ENCODE measurements at places on chromosomes 6 and 20. TPM values are rescaled to one million over a fixed set of nuclear protein-coding genes. Genes with fewer than 3 reads are reported as not detected.

TCP1 gene
- 348 TPM for total RNA-seq

DNA sequence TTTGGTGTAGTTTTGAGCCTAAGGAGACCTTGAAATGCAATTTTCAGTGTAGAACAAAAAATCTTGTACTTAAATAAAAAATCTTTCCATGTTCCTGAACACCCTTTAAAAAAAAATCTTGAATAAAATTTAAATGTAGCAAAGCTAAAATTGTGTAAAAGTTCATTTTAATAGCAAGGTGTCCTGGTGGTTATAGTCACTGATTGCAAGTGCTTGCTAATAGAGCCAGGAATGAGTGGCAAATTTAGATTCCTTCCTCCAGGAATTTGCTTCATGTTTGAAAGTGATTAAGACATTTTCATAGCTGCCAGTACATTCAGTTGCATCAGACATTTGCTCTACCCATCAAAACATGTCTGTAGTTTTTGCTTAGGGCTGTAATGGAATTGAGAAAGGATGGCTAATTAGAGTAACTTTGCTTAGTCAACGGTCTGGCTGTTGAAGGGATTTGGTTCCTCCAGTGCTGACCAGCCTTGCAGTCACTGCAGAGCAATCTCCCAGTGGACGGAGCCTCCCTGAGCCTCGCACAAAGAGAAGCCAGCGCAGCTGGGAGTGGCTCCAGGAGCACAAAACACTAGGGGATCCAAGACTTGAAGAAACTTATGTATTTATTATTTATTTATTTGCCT lies 36.5 kb downstream of the AKAP12 start:
- H3K27ac ChIP-seq: no peak overlapping the region
- no peaks in the 10 kb centered on the region for H3K36me3 ChIP-seq
- no peak overlapping the region for H3K4me3 ChIP-seq
- no peaks in the 10 kb centered on the region for H3K4me1 ChIP-seq

WFDC10A gene
- total RNA-seq: not detected

DNA sequence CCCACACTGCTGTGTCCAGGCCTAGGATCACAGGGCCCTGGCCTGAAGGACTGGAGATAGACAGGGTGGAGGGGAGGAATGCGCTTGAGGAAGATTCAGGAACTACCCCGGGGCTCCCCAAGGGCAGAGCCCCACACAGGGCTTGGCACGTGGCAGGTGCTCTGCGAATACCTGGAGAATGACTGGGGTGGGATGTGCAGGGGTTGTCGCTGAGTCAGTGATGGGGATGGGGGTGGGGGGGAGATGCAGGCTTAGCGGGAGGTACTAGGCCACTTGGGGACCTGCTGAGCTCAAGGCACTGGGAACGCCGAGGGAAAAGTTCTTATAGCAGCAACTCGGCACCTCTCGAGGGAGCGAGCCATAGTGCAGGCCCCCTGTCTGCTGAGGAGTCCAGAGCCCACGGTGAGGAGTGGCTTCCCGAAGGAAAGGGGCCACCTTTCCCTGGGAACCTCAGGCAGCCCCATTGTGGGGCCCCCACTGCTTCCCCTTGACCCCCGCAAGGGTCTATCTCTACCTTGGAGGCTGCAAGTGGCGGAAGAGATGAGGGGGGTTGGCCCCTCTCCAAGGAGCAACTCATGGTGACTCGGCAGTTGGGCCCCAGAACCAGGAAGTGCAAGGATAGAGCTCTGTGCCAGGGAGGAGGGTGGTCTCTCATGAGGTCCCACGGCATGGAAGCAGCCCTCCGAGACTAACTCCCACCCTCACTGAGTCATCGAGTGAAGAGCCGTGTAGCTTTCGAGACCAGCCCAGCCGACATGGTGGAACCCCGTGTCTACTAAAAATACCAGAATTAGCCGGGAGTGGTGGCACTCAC lies 33.1 kb downstream of the SRC start:
- no peaks in the 10 kb centered on the region for H3K36me3 ChIP-seq
- H3K4me3 ChIP-seq: no peak overlapping the region
- no peak for DNase-seq
- peaks cover 6% of the 10 kb centered on the region for H3K4me1 ChIP-seq

DLGAP4 gene
- 61.8 TPM for total RNA-seq

- H3K27me3 ChIP-seq: peaks cover 15% of the 10 kb centered on the region
- H3K27ac ChIP-seq: no peak overlapping the region
- H3K4me3 ChIP-seq: no peak overlapping the region
- H3K4me1 ChIP-seq: peaks cover 4% of the 10 kb centered on the region
Measured at GRCh38 chr20:34713194-34713943, 9.2 kb downstream of the TP53INP2 start.

- no peak for DNase-seq
- no peak overlapping the region for H3K27ac ChIP-seq
- no peaks in the 10 kb centered on the region for H3K4me1 ChIP-seq
- no peaks in the 10 kb centered on the region for H3K36me3 ChIP-seq
Measured at GRCh38 chr20:4613718-4614620, 107.7 kb upstream of the PRND start.

- no peaks in the 10 kb centered on the region for H3K36me3 ChIP-seq
- H3K4me1 ChIP-seq: no peaks in the 10 kb centered on the region
- DNase-seq: no peak
- no peak overlapping the region for H3K27ac ChIP-seq
- H3K4me3 ChIP-seq: no peak overlapping the region
Measured at GRCh38 chr6:122165014-122165413, 234.4 kb upstream of the HSF2 start.

SIRPG gene
- total RNA-seq: not detected

GRCh38 chr6:143755301-143755744 lies 77.6 kb downstream of the PHACTR2 start:
- no peaks in the 10 kb centered on the region for H3K4me1 ChIP-seq
- H3K27me3 ChIP-seq: no peaks in the 10 kb centered on the region
- DNase-seq: no peak
- H3K27ac ChIP-seq: no peak overlapping the region
- no peaks in the 10 kb centered on the region for H3K36me3 ChIP-seq

DNA sequence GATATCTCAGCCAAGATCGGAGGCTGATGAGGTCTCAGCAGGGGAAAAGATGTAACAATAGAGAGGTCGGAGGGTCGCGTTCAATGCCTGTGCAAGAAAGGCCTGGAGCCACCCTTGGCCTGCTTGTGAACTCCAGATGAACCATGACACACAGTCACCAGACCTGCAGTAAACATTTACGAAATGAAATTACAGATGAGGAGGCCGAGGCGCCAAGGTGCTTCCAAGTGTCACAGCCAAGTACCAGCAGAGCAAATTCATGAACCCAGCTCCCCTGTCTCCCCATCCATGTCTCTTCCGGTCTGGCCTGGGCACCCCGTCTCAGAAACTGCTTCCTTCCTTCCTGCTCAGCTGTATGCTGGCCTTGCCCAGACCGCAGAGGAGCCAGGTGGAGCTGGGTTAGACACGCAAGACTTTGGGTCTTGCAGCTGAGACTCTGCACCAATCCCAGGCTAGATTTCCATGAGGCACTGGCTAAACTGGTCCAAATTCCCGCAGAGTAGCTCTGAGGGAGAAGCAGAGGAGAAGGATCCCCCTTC lies 48.1 kb downstream of the CHMP4B start:
- no peak overlapping the region for H3K4me3 ChIP-seq
- no peak for DNase-seq
- H3K36me3 ChIP-seq: no peaks in the 10 kb centered on the region
- peaks cover 4% of the 10 kb centered on the region for H3K4me1 ChIP-seq
- no peaks in the 10 kb centered on the region for H3K27me3 ChIP-seq

GRCh38 chr6:141354191-141354955 lies 778.4 kb upstream of the GJE1 start:
- H3K4me1 ChIP-seq: no peaks in the 10 kb centered on the region
- no peaks in the 10 kb centered on the region for H3K36me3 ChIP-seq
- no peak overlapping the region for H3K27ac ChIP-seq
- no peak overlapping the region for H3K4me3 ChIP-seq
- no peaks in the 10 kb centered on the region for H3K27me3 ChIP-seq
- DNase-seq: no peak

- no peak overlapping the region for H3K4me3 ChIP-seq
- no peak for DNase-seq
- H3K27ac ChIP-seq: no peak overlapping the region
Measured at GRCh38 chr20:50369225-50370035, 140.8 kb upstream of the PTPN1 start.

SLC17A3 gene
- total RNA-seq: not detected

SIGLEC1 gene
- not detected for total RNA-seq

GRCh38 chr20:15843777-15844176 lies 729.5 kb downstream of the KIF16B start:
- no peak for DNase-seq
- H3K27me3 ChIP-seq: no peaks in the 10 kb centered on the region
- H3K36me3 ChIP-seq: no peaks in the 10 kb centered on the region
- H3K4me3 ChIP-seq: no peak overlapping the region

GRCh38 chr6:144661116-144661806 lies 376.1 kb downstream of the UTRN start:
- H3K36me3 ChIP-seq: no peaks in the 10 kb centered on the region
- DNase-seq: no peak
- H3K4me1 ChIP-seq: peaks cover 45% of the 10 kb centered on the region

GRCh38 chr6:170445487-170445886 lies 107.6 kb downstream of the PSMB1 start:
- no peak overlapping the region for H3K4me3 ChIP-seq
- H3K27me3 ChIP-seq: no peaks in the 10 kb centered on the region
- no peak for DNase-seq
- no peak overlapping the region for H3K27ac ChIP-seq
- no peaks in the 10 kb centered on the region for H3K4me1 ChIP-seq

DNA sequence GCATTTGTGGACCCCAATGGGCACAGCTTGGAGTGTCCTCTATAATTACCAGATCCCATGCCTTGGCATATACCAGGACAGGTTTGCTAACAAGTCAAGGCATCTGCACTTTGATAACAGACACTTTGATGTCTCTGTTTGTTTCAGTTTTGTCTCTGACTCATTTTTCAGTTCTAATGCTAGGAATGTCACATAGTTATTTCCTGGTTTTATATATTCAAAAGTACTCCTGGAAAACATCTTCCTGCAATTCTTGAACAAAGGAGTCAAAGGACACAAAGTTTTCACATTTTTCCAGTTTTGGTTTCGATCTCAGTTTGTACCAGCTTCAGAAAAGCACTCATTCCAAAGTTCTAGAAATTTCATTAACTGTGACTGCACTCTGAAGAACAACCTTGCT lies 188.1 kb downstream of the FOXC1 start:
- no peaks in the 10 kb centered on the region for H3K36me3 ChIP-seq
- DNase-seq: no peak
- no peak overlapping the region for H3K4me3 ChIP-seq
- H3K27me3 ChIP-seq: no peaks in the 10 kb centered on the region

ASIP gene
- total RNA-seq: not detected

KHDRBS2 gene
- 7.7 TPM for total RNA-seq

NKX2-2 gene
- not detected for total RNA-seq

DNA sequence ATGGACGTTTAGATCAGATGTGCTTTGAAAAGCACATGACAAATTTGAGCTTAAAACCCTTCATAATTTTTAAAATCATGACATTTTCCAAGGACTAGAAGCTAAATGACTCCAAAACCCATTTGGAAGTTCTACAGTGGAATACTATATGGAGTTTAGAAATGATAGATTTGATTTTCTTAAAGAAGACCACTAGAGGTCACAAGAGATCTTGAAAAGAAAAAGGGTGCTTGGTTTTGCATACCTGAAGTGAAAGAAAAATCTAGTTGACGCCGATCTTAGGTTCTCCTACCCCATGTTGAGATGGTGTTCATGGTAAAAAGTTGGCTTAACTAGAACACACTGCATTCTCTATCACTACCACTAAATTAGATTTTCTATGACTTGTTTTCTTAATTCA lies 31.5 kb downstream of the CFAP61 start:
- no peak for DNase-seq
- H3K4me3 ChIP-seq: no peak overlapping the region
- H3K27me3 ChIP-seq: no peaks in the 10 kb centered on the region
- no peak overlapping the region for H3K27ac ChIP-seq
- no peaks in the 10 kb centered on the region for H3K36me3 ChIP-seq

DNA sequence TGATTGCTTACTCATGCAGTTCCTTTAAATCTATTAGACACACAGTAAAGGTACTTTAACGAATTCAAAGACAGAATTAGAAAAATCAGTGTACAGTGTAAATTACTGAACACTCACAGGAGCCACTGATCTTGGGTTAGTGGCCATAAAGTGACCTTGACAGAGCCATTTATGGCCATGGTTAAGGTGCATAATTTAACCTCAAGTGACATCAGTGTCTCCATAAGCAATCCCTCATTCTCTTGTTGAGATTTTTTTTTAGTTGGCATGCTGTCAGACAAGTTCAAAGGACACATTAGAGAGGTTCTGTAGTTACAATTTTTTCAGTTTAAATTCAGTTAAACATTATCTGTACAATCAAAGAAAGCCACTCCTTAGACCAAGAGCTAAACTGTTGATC lies 334.4 kb downstream of the KHDRBS2 start:
- no peaks in the 10 kb centered on the region for H3K27me3 ChIP-seq
- no peaks in the 10 kb centered on the region for H3K36me3 ChIP-seq
- no peak overlapping the region for H3K27ac ChIP-seq
- no peak for DNase-seq
- H3K4me1 ChIP-seq: no peaks in the 10 kb centered on the region

DNA sequence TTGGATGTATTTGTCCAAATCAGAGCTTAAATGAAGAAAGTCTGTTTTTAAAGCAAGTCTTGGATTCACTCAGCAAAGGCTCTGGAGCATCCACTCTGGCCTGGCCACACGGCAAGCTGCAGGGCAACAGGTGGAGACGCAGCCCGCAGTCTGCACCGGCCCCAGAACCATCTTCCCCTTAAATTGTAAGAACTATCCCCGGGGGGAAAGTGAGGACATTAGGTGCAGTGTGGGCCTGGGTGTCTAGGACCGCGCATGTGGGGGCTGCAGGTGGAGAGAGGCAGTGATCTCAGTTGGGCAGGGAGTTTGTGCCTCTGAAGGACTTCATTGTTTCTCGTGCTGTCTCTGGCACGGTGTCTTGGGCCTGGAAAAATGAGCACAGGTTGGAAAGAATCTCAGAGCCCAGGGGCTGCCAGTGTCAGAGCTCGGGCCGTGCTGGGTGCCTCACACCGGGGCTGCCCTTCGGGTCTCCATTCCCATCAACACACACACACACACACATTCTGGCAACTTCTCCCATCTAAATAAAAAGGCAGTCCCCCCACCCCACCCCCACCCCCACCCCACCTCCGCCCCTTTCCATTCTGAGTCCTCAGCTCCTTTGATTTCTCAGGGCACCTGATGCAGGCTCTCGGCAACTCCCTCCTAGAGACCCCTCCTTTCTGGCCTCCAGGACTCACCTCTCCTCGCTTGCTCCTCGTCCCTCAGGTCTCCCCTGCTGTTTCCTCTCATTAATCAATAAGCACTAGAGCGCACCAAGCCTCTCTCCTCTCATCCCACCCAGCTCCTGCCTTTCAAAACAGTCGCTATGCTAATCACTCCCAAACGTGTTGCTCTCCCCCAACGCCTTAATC lies 48.4 kb downstream of the FOXF2 start:
- no peaks in the 10 kb centered on the region for H3K4me1 ChIP-seq
- DNase-seq: no peak
- H3K27me3 ChIP-seq: no peaks in the 10 kb centered on the region
- no peak overlapping the region for H3K27ac ChIP-seq
- no peak overlapping the region for H3K4me3 ChIP-seq

- H3K27me3 ChIP-seq: no peaks in the 10 kb centered on the region
- H3K4me1 ChIP-seq: no peaks in the 10 kb centered on the region
- H3K4me3 ChIP-seq: no peak overlapping the region
Measured at GRCh38 chr20:37999526-38000263, 33.6 kb downstream of the TTI1 start.

SLC22A7 gene
- not detected for total RNA-seq

- DNase-seq: no peak
- no peaks in the 10 kb centered on the region for H3K27me3 ChIP-seq
- no peaks in the 10 kb centered on the region for H3K36me3 ChIP-seq
- H3K4me1 ChIP-seq: peaks cover 7% of the 10 kb centered on the region
- H3K4me3 ChIP-seq: no peak overlapping the region
- H3K27ac ChIP-seq: no peak overlapping the region
Measured at GRCh38 chr20:2292416-2293110, 3.2 kb upstream of the TGM3 start.

IL17F gene
- not detected for total RNA-seq
